Stimulated activated CD4-positive, alpha-beta T cell treated with anti-CD3 and anti-CD28 coated beads, Interleukin-12 subunit alpha, Interleukin-12 subunit beta, amount 100 ng/mL, for 48 hours (primary cell): ENCODE measurements at places on chromosomes 3 and 15.

GRCh38 chr3:16012086-16012485, 162.4 kb upstream of the GALNT15 start:
- no peak for DNase-seq

- DNase-seq = no peak
These were observed 1.4 kb downstream of the MAP6D1 start for GRCh38 chr3:183823963-183824362.

DNA sequence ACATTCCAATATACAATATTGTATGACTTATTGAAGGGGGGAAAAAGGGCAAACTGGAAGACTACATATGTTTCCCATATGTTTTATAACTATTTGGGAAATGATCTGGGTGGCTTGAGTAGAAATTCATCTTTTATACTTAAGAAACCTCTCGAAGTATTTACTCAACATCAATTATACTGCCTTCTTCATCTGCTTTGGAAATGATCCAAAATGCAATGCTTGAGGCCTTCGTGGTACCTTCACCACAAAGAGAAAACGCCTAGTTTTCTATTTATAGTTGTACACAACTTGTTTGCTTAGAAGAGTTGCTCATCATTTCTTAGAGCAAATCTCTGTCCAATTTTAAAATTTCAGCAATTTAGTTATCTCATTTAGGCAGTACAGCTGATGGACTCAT, 18.8 kb downstream of the ACKR4 start:
- DNase-seq = no peak

DNA sequence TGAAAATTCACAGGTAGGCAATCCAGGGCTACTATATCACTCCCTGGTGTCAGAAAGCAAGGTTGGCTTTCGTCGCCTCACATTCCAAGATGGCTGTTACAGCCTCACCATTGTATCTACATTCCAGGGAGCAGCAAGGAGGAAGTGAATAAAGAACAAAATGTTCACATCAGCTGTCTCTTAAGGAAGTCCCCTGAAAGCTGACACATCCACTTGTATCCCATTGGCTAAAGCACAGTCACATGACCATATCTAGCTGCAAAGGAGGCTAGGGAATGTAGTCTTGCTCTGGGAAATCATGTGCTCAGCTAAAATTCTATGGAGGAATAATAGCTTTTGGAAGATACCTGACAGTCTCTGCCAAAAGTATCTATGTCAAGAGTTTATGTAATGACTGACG, 12.8 kb upstream of the GATA2 start:
- no peak for DNase-seq

DNA sequence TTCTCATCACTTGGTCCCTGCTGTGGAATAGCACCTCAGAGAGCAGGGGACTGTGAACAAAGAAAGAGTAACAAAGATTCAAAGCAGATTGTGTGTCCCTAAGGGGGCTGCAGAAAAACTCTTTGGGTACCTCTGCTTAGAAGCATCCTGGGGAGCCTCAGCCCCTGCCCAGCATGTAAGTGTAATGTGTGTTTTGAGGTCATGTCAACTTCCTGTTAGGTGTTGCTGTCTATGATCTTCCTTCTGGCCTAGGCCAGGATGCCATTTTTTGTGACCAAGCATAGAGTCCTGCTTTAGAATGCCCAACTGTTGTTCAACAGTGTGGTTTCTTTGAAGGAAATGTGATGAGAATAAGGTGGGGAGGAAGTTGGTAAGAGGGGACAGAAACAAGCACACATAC, 77.1 kb upstream of the BCL6 start:
- no peak for DNase-seq

DNA sequence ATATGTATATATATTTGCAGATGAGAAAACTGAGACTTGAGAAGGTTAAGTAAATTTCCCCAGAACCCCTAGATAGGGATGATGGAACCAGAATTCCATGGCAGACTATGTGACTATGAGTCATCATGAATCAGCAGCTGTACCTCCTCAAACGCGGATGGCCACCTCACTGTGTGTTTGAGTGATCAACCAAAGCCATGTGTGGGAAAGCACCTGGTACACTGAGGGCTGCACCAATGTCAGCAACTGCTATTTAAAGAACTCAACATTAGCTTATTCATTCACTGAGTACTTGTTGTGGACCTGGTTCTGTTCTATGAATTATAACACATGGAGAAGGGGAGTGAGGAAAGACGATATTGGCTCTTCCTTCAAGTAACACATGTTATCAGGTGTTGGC, 377.0 kb downstream of the GAP43 start:
- no peak for DNase-seq

DNA sequence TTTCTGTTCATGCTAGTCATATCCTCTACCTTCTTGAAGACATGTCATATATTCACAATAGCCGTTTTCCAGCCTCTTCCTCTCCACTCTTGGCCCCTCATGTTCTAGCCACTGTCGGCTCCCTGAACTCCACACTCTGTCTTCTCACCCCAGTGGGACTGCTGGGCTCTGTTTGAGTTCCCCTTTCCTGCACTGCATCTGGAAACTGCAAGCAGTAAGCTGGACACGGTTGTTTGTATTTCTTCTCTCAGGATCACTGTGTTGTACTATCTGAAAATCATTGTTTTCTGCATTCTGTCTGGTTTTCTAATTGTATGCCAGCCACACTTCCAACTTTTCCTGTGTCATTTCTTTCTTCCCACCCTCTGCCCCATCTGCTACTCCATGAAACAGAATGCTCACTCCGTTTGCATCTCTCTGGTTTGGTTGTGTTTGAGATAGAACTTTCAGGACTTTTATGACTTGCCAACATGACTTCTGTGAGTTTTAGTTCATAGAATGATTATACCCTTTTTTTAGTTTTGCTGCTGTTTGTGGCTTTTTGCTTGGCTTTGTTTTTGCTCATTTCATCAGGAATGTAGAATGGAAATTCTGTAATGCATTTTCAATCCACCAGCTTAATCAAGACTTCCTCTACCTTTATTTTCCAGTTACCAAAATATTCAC, 192.3 kb downstream of the PLCL2 start:
- no peak for DNase-seq

- no peak for DNase-seq
These were observed 47.4 kb downstream of the PAQR5 start for GRCh38 chr15:69346112-69346511.

DNA sequence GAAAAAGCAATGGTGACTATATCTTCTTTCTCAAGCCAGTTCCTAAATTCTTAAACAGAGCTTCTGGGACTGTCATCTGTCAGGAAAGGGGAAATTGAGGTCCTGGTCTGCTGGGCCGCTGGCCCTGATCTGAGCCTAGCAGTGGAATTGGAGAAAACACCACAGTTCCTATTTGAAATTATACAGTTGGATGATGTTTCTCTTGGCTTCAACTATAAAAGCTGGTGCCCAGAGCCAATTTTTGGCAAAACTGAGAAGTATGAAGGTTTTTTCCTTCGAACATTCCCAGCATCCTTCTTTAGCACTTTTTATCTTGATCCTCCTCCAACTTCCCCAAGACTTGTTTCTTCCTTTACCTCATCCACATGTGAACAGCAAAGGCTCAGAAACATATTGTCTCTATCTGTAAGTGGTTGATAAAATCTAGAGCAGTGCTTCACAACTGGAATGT, 83.9 kb downstream of the CD47 start:
- no peak for DNase-seq

DNA sequence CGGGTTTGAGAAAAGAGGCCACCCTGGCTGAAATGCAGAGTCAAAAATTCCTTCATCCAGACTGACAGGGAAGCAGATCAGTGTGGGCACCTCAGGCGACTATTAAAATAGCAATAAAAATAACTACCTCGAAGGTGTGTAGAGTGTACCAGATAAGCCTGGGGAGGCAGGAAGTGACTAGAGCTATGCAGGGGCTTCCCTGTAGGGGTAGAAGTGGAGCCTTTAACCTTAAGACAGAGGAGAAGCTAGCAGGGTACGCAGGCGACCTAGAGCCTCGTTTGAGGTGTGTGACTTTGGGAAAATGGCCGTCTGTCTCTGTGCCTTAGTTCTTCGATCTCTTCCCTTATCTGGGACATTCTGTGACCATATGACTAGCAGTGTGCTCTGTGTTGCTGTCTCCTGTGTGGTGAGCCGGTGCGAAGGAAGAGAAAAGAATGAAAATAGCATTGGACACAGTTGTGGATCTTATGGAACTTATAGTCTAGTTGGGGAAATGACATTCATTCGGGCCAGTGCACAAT, 17.6 kb downstream of the BHLHE40 start:
- no peak for DNase-seq
